ENCODE measurements at places on chromosomes 13 and 19. TPM values are rescaled to one million over a fixed set of nuclear protein-coding genes. Genes with fewer than 3 reads are reported as not detected.

Gene TFPT
- 14.4 TPM for total RNA-seq

Gene PARP4
- total RNA-seq = 29.1 TPM

Gene CYP4F22
- not detected for total RNA-seq

Gene RPS28
- 523 TPM for total RNA-seq

Gene MEIOSIN
- not detected for total RNA-seq

Gene ZNF790
- 6.2 TPM for total RNA-seq

Gene LILRA6
- not detected for total RNA-seq

Gene CYP4F8
- not detected for total RNA-seq

Gene RABAC1
- 166 TPM for total RNA-seq

Gene C19orf73
- 4.0 TPM for total RNA-seq

Gene ZNF829
- 1.8 TPM for total RNA-seq

Gene CEACAM8
- not detected for total RNA-seq

Gene KANK2
- total RNA-seq = 24.9 TPM

Gene GRIN2D
- total RNA-seq = 0.14 TPM

Gene OR4F17
- not detected for total RNA-seq

Gene SYNGR4
- total RNA-seq = not detected

Gene ZNF226
- total RNA-seq = 9.3 TPM

Gene ZNF98
- not detected for total RNA-seq

Gene CYP2A6
- total RNA-seq = not detected

Gene OSCAR
- 0.21 TPM for total RNA-seq

Gene RASGRP4
- not detected for total RNA-seq

Gene ACP5
- 12.5 TPM for total RNA-seq

Gene CPB2
- total RNA-seq = not detected

Gene TNPO2
- total RNA-seq = 36.6 TPM

Gene TGFBR3L
- 10.2 TPM for total RNA-seq

Gene IGSF23
- total RNA-seq = not detected

Gene TMEM91
- total RNA-seq = 3.9 TPM

Gene ITGBL1
- total RNA-seq = 0.63 TPM

Gene PRSS57
- total RNA-seq = not detected

Gene NUFIP1
- total RNA-seq = 5.9 TPM

Gene OR7C1
- not detected for total RNA-seq

Gene NAPSA
- total RNA-seq = 0.56 TPM

Gene TEX26
- total RNA-seq = not detected

Gene DPY19L3
- 9.6 TPM for total RNA-seq

Gene ALG5
- total RNA-seq = 33.9 TPM

Gene TJP3
- total RNA-seq = 10.6 TPM

Gene CGB3
- not detected for total RNA-seq

Gene ZNF317
- total RNA-seq = 18.8 TPM

Gene OR7D2
- total RNA-seq = not detected

Gene POMP
- total RNA-seq = 160 TPM

Gene B3GNT3
- 15.7 TPM for total RNA-seq

Gene FGF9
- total RNA-seq = not detected
